Fibroblast of lung (primary cell): ENCODE measurements at places on chromosomes 6 and 20. TPM values are rescaled to one million over a fixed set of nuclear protein-coding genes. Genes with fewer than 3 reads are reported as not detected.

Gene DACT2
- total RNA-seq, result not detected in 2 replicates

Gene LBP
- under 0.01 and 0.17 TPM in 2 replicates for total RNA-seq

Gene SIRPG
- not detected in 2 replicates for total RNA-seq

Gene HSD17B8
- 11.0 and 11.4 TPM in 2 replicates for total RNA-seq

Gene TBCC
- total RNA-seq, result 50.0 and 50.6 TPM in 2 replicates

Gene TUBB1
- under 0.01 TPM in 2 replicates for total RNA-seq

Gene MYH7B
- total RNA-seq, result 0.26 and 0.33 TPM in 2 replicates

Gene OOEP
- total RNA-seq, result 0.17 TPM in 1 of 2 replicates, not detected in the other

Gene TFAP2C
- total RNA-seq, result not detected in 2 replicates

Gene LY86
- not detected in 2 replicates for total RNA-seq

Gene MGME1
- total RNA-seq, result 5.4 and 11.9 TPM in 2 replicates

Gene NKAIN2
- not detected in 2 replicates for total RNA-seq

Gene AKAP7
- 5.8 and 7.7 TPM in 2 replicates for total RNA-seq

Gene SNPH
- total RNA-seq, result 9.5 and 18.5 TPM in 2 replicates

Gene STX16
- total RNA-seq, result 46.0 and 64.9 TPM in 2 replicates

Gene XKR7
- not detected in 2 replicates for total RNA-seq
